Islet precursor cell (in vitro differentiated cells): ENCODE measurements at places on chromosomes 16 and 17.

DNA sequence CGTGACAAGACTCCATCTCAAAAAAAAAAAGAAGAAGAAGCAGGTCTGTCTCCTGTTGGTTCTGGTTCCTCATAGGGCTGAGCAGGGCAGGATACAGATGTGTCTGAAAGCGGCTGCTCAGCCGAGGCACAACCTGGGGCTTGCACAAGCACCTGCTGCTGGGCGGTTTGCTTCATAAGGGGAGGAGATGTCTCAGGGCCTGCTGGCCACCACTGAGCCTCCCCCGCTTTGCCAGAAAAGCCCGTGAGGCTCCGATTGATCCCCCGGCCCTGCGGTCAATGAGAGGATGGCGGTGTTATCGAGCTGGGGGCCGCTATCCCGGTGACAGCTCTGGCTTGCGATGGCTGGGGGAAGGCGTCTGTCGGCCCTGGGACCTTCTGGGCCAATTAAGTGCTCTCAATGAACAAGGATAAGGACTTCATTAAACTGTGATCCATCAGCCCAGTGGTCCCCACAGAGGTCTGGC lies 162.0 kb downstream of the SDK2 start:
- no peak for DNase-seq

DNA sequence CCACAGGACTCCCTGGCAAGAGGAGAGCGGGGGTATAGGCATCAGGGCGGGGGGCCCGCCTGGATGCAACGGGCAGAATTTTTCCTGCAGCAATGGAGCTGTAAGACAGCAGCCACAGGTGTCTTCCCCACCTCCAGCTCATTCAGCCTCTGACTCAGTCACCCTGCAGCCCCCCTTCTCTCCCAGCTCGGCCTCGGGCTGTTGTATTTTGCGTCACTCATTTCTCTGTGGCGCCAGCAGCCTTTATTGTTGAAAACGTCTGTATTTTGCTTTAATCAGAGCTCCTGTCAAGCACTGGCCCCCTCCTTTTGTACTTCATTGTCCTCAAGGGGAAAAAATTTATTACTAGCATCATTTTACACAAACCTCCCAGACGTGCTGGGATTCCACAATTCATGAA lies 117.7 kb downstream of the WSCD1 start:
- DNase-seq, result peak; percentile 83

GRCh38 chr17:2172999-2173398 lies 118.1 kb downstream of the HIC1 start:
- peak; percentile 74 for DNase-seq

DNA sequence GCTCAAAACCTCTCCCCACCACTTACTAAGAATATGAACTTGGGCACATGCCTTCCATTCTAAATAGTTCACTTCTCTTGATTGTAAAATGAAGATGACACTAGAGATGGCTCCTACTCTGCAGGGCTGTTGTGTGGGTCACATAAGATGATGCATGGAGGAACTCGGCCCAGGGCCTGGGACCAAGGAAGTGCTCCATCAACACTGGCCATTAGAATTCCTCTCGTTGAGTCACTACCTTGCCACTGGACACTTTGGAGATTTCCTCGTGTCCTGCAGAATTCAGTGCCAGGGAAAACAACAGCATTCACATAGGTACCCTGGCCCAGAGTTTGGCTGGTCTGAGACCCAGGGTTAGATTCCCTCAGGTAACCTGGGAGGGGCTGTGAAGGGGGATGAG lies 18.6 kb downstream of the HNF1B start:
- DNase-seq, result no peak
